ENCODE measurements at places on chromosomes 13 and 19.

GRCh38 chr13:84844473-84844872, 954.7 kb downstream of the SLITRK6 start:
- DNase-seq, result no peak

GRCh38 chr19:8631425-8631819, 989 bp downstream of the NFILZ start:
- peak; percentile 36 for DNase-seq

DNA sequence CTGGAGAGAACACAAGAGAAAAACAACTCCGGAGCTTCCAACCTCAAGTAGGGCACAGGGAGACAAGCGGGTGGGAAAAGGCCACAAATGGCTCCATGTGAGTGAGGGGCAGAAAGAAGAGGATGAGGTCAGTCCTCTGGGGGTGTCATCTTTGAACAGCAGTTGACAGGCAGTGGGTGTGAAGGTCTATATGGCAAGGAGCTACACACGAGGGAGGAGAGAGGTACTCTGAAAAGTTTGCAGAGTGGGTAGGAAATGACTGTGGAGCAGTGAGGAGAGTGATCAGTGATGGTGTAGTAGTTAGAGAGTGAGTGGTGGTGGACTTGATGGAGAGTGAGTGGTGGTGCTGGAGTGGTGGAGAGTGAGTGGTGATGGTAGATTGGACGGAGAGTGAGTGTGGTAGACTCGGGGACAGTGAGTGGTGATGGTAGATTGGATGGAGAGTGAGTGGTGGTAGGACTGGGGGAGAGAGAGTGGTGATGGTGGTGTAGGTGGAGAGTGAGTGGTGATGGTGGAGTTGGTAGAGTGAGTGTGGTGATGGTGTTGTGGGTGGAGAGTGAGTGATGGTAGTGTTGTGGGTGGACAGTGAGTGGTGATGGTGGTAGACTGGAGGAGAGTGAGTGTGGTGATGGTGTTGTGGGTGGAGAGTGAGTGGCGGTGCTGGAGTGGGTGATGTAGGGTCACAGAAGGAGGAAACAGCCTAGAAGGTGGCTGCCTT, 4.0 kb downstream of the TFDP1 start:
- no peak for DNase-seq

DNA sequence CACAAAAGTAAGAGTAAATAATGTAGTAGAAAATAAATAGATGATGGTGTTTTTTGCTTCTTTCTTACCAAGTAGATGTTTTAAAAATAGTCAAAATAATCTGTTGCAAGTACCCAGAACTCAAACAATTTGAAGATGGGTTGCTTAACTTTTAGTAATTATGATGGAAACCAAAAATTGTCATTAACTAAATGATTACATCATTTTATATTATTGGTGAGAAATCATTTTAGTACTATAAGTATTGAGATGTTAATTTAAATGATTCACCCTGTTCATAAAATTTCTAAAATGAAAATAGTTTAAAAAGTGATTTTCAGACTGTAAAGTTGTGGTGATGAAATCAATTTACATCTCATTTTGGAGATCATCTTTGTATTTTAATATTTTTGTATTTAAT, 404.5 kb downstream of the GPC5 start:
- no peak for DNase-seq

DNA sequence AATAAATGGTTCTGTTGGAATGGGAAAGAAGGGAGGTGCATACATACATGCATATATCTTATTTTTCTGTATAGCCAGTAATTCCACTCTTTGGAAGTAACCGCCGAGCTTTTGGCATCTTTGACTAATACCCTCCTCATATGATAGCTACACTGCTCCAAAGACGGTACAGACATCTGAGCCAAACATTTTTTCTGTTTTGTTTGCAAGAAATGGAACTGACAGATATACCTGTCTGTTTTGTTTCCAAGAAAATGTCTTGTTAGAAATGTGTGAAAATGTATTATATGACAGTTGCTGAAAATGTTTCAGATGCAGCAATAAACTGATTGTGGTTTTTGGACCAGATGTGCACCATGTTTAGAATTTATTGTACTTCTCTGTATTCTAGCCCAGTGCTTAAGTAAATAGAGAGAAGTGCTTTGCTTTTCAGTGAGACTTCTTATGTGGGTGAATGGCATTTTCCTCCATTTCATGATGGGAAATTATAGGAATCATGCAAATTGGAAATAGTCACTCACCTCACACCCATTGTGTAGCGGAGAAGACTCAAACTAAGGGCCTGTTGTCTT, 396.9 kb downstream of the KCNRG start:
- DNase-seq, result peak; percentile 36

- DNase-seq, result no peak
Measured at GRCh38 chr19:15296353-15296752, 36.0 kb downstream of the BRD4 start.

DNA sequence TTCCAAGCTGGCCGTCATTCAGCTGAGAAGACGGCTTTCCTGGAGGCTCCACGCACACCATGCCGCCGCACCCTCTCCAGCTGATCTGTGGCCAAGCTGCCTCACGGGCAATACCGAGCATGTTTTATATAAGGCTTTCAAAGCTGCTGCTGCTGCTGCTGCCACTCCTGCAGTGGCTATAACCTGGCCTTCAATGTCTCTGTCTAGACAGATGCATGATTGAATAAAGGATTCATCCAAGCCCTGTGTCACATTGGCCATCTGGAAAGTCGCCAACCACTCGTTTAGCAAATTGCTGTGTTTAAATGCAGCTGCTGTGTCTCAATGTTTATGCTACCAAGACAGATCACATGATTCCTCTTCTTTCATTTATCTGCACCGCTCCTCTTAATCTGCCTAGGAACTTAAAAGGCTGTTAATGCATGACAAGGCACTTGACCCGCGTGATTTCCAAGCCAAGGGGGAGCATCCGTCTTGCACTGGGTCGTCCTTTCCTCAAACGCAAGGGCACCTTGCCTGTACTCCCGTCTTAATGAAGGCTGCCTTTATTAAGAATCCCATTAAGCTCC, 114.3 kb downstream of the TEX26 start:
- peak; percentile 68 for DNase-seq

DNA sequence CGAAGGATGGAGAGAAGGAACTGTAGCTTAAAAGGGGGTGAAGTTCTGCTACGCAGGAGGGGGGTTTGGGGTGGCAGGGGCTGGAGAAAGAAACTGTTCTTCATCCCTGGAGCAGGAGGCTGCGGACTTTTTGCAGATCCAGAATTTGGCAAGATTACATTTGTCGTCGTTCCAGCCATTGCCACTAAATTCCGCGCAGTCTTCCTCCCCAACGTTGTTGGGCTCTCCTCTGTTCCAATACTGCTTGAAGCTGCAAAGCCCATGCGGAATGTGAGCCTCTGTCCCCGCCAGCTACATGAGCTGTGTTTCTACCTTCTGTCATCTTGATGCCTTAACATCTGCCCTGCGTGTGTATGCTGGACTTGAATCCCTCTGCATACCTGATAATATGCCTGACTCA, 4.3 kb downstream of the CD209 start:
- DNase-seq, result no peak

GRCh38 chr13:71867131-71867814, at the start of gene DACH1:
TSS of gene DACH1 (minus strand) at chr13:71867204.
- DNase-seq, result peak; percentile 20

- DNase-seq, result peak; percentile 32
Measured at GRCh38 chr13:24922387-24922744, 158.4 kb downstream of the RNF17 start.

DNA sequence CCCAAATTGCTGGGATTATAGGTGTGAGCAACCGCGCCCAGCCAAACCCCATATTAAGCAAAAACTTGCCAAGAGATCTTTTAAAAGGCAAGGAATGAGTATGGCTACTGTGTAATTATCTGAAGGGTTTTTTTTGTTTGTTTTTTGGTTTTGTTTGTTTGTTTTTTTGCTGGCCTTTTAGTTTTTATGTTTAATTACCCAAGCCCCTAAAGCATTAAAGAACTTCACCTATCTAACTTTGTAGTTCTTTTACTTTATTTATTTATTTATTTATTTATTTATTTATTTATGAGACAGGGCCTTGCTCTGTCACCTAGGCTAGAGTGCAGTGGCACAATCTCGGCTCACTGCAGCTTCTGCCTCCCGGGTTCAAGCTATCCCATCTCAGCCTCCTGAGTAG, 40.3 kb upstream of the GARRE1 start:
- DNase-seq, result no peak

Measured in IMR-90 (cell line).